Spleen (tissue), 13 donors: ENCODE measurements at places on chromosomes 3 and 15. TPM values are rescaled to one million over a fixed set of nuclear protein-coding genes. Genes with fewer than 3 reads are reported as not detected.

Gene PEX5L
- total RNA-seq = not detected

DNA sequence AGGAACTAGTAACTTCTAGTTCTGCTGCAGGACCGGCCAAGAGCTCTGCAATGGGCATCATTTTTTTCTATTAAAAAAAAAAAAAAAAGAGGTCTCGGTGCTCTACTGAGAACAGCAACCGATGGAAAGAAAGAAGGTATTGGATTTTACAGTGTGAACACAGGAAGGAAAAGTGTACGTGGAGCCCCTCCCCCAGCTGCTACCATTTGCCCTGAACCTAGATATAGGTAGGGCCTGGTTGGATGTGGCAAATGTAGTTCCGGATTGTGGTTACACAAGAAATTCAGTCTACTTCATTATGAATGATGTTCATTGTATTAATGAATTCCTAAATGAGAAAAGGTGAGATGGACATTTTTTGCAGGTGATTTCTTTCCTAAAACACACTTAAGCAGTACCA lies 17.9 kb upstream of the PPARG start:
- no peaks in the 10 kb centered on the region for H3K4me1 ChIP-seq
- no peak overlapping the region for H3K27ac ChIP-seq
- no peak for DNase-seq
- no peaks in the 10 kb centered on the region for H3K27me3 ChIP-seq
- no peak overlapping the region for H3K4me3 ChIP-seq

DNA sequence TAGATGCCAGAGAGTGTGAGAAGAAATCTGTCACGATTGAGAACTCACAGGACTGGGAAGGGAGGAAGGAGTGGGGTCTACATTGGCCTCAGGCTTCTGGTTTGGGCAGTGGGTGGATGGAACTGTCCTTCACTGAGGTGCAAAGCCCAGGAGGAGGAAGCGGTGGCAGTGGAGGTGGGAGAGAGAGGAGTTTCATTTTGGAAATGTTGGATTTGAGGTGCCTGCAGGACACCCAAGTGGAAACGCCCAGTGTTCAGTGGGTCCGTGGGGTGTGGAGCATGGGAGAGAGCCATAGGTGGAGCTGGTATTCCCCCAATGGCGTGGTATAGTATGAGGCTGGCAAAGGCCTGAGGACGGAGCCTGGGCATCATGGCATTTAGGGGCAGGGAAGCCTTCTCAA lies 9.3 kb upstream of the EPHB3 start:
- H3K36me3 ChIP-seq = no peaks in the 10 kb centered on the region
- DNase-seq = peak; percentile 33
- H3K4me3 ChIP-seq = no peak overlapping the region
- H3K4me1 ChIP-seq = peaks cover 12% of the 10 kb centered on the region
- no peak overlapping the region for H3K27ac ChIP-seq

Gene IL5RA
- total RNA-seq = 0.40 TPM

DNA sequence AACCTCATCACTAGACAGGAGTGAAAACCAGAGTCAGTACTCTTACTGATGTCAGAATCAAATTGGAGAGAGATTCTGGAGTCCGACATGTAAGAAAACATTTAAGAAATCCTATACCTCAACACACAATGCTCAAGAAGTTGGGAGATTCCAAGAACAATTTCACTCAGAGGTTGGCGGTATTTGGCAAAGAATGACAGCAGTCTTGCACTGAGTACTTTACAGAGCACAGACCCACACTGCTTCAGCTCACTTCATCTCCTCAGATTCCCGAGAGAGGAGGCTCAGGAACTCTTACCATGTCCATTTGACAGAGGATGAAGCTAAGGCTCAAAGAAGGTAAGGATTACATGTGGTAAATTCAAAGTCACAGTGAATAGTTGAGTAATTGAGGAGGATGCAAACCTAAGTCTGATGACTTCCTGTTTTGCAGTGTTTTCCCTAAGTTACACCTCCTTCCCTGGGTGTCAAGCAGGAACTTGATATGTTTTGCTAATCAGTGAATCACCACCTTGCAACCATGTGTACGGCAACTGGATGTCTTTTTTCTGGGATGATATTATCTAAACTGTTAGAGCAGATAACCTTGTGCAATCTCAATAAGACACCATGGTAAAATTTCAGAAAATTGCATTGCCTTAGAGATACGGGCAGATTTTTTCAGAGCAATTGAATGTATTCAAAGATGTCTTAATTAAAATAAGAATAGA lies 61.3 kb upstream of the MME start:
- peak overlapping the region; percentile 14 for H3K27ac ChIP-seq
- H3K4me3 ChIP-seq = no peak overlapping the region
- peaks cover 6% of the 10 kb centered on the region for H3K4me1 ChIP-seq
- no peaks in the 10 kb centered on the region for H3K36me3 ChIP-seq
- DNase-seq = no peak

DNA sequence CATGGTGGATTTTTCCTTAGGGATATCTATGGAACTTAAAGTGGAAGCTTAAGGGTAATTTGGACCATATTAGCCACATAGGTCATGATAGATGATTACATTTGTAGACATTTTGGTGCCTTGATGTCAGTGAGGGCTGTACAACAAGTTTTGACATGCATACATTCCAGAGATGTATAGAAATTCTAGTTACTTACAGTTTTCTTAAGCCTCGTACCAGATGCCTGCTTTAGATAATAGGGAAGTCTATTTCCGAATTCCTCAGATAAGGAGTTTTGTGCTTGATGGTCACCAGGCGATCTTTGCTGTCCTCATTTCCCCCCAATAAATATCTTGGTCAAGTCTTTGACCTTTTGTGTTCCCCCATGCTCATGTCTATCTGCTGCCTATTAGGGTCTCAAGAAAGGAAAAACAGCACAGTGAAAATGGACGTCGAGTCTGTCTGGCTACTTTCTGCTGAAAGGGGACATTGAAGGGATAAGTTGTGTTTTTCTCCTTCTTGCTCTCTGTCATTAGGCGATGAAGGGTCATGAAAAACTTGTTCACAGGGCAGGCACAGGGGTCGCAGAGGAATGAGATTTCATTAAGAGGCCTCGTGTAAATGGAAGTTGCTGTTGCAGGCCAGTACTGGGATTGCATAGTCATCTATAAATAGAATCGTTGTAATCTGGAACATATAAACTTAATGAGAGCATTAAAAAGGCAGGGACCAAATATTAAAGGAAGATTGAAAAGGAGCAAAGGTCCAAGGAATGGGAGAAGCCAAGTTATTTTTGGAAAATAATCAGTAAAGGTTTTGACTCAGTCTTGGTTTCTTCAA lies 20.0 kb upstream of the SENP7 start:
- no peaks in the 10 kb centered on the region for H3K36me3 ChIP-seq
- no peaks in the 10 kb centered on the region for H3K4me1 ChIP-seq
- no peak for DNase-seq
- no peaks in the 10 kb centered on the region for H3K27me3 ChIP-seq

DNA sequence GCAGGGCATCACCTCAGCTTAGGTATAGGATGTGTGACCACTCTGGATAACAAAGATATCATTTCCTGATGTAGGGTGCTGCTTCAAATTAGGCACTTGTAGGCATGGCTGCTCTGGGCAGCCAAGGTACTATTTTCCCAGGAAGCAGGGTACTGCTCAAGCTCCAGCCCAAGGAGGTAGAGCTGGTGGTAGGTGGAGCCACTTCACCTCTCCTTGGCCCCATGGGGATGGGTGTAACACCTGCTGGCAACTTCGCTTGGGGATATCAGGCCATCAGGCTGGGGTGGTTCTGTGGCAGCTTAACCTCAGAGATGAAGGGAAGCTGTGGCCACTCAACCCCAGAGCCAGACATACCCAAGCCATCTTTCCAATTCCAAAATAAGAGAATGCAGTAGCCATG lies 147.1 kb upstream of the IGF1R start:
- no peak overlapping the region for H3K4me3 ChIP-seq
- H3K4me1 ChIP-seq = no peaks in the 10 kb centered on the region
- peaks cover 8% of the 10 kb centered on the region for H3K27me3 ChIP-seq
- no peak for DNase-seq
- H3K36me3 ChIP-seq = no peaks in the 10 kb centered on the region

Gene KLHL18
- 24.8 TPM for total RNA-seq

- no peak overlapping the region for H3K4me3 ChIP-seq
- no peaks in the 10 kb centered on the region for H3K36me3 ChIP-seq
- no peaks in the 10 kb centered on the region for H3K27me3 ChIP-seq
- peaks cover 39% of the 10 kb centered on the region for H3K4me1 ChIP-seq
- no peak for DNase-seq
These were observed 24.1 kb upstream of the GP9 start for GRCh38 chr3:129036222-129037092.
